Cardiac septum (tissue), 1 donor: ENCODE measurements at places on chromosomes 11 and 22. TPM values are rescaled to one million over a fixed set of nuclear protein-coding genes. Genes with fewer than 3 reads are reported as not detected.

- DNase-seq: no peak
Observed at GRCh38 chr11:35058669-35059434, 80.1 kb upstream of the CD44 start.

GRCh38 chr11:17512101-17512500 is 32.1 kb downstream of the USH1C start:
- no peak for DNase-seq

- DNase-seq: no peak
Observed at GRCh38 chr22:37985751-37986281, 1.5 kb upstream of the SOX10 start.

Gene HTR3B
- total RNA-seq: not detected

Gene MTMR2
- total RNA-seq: 22.2 TPM
